ENCODE measurements at places on chromosomes 6 and 20.

DNA sequence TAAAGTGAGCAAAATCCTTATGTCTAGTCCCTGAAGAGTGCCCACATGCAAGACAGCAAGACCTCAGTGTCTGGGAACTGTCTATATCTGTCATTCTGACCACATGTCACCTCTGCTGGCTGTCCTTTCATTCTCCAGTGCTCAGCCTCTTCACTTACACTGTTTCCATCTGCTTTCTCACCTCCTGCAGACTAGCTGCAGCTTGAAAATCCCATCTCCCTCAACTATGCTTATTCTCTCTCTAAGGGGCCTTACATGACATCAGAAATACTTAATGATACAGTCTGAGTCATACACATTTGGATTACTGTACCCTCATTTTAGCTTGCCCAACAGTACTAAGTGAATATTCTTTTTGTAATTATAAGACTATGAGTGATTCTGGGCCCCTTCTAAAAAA is 587.8 kb downstream of the EPM2A start:
- no peak for DNase-seq

DNA sequence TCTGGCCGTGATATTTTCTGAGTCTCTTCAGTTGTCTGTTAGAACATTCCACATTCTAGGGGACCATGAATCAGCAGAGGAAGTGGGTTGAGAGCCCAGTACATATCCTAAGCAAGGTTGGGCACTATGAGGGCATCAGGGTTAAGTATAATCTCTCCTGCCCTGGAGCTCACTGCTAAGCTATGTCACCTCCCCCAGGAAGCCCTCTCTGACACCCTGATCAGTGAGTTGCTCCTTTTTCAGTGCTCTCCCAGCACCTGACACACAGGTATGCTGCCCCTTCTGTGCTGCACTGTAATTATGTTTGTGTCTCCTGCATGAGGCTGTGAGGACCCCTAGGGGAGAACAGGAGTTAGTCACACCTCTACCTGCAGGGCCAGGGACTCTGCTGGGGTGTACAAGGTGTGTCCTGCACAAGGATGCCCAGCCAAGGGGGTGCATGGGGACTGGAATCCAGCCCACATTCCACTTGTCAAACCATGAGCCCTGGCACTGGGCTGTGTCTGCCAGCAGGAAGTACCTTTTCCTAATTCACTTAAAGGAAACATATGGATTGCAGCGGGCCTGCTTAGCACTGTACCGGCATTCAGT is 3.9 kb downstream of the RAB44 start:
- DNase-seq: no peak

DNA sequence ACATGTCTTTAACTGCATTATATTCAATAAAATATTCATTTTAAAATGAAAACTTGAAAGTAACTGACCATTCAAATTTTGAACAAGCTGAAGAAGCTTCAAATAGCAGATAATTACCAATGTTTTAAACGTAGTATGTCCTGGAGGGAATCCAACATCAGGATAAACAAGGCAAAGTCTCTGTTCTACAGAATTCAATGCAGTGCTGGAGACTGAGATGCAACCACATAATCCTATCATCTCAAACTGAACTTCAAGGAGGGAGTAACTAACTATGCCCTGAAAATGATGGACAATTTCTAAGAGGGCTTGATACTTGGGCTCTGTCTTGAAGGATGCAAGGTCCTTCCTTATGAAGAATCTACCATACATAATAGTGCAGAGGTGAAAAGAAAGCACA is 100.7 kb downstream of the PRKN start:
- no peak for DNase-seq

GRCh38 chr6:45710304-45710821 is 305.3 kb downstream of the CLIC5 start:
- DNase-seq: no peak

DNA sequence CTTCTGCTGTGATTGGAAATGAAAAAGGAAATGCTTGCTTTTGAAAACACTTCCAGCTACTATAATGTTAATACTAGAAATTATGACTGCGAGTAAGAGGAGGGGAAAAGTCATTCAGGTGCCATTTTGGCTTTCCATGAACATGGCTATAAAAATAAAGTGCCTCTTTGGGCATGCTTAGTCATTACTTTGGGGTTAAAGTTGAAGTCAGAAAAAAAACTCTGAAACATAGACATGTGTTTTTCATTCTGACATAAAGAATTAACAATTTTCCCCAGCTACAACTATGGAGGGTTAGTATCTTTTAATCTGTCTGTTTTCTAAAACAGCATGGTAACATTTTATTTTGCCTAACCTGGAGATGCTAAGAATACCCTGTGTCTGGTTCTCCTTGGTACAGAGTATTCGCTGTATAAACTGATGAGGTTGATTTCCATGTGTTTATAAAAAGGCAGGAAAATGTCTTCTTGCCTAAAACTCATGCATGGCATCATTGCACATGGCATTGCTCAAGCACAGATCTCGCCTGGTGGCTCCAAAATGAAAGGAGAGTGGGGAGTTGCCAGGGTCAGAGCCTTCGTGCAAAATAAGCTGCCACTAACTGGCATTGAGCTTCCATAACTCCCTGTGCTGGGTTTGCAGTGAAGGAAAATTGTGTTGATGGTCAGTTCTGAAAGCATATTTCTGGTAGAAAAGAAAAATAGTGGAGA is 188.9 kb downstream of the KCNQ5 start:
- DNase-seq: no peak

DNA sequence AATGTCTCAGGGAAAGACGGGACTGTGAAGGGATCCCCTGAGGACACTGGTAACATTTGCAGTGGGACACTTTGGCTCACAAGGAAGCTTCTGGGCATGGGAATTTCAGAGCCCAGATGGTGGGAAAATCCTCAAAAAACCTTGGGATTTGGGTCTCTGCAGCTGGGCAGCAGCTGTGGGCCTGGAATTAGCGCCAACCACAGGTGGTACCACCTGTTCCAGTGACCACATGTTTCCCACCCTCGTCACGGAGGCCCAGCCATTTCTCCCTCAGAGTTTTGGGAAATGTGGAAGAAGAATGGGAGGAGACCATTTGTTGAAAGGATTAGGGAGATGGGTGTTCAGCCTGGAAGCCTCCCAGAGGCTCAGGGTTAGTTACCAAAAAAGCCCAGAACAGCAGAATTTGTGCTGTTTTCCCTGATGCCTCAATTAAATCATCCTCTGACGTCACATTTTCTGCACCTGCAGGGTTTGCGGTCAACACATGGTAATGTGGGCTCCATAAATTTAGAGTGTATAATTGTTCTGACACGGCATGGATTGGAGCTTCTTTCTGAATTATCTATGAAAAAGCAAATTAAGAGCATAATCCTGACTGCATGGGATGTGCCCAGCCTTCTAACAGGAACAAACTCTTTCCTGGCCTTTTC is 34.4 kb downstream of the EDN3 start:
- DNase-seq: peak; percentile 48

DNA sequence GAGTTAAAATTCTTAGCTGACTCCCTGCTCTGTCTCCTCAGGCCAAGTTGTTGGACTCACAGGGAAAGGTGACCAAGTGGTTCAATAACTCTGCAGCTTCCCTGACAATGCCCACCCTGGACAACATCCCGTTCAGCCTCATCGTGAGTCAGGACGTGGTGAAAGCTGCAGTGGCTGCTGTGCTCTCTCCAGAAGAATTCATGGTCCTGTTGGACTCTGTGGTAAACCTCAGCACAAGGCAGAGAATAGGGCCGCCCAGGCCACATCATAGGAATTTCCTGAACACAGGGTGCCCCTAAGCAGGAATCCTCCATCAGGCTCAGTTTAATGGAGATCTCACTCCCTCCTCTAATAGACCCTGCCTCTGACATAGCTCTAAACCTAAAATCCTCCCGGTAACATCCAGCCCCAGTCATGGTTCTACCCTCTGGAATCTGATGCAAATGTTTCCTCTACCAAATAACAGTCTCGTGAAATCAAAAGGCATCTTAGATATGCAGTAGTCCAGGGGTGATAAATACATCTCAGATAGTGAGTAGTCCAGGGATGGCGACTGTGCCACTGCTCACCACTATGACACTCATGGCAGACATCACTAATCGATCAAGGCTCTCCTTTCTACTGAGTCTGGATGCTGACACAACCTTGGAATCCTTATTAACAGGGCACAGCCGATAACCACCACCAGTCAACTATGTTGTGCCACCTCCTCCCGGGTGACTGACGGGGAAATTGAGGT is 18.3 kb downstream of the BPIFB1 start:
- DNase-seq: no peak

GRCh38 chr6:80316686-80317231 is 210.3 kb downstream of the BCKDHB start:
- DNase-seq: no peak

GRCh38 chr6:164321297-164321696 is 906.8 kb downstream of the QKI start:
- no peak for DNase-seq

- no peak for DNase-seq
Observed at GRCh38 chr6:152292555-152292954, 344.6 kb downstream of the SYNE1 start.

GRCh38 chr6:44189257-44189656 is 27.5 kb upstream of the MYMX start:
- no peak for DNase-seq

All from muscle of arm (tissue), 14 donors.